ENCODE measurements at places on chromosomes 5 and 9.

DNA sequence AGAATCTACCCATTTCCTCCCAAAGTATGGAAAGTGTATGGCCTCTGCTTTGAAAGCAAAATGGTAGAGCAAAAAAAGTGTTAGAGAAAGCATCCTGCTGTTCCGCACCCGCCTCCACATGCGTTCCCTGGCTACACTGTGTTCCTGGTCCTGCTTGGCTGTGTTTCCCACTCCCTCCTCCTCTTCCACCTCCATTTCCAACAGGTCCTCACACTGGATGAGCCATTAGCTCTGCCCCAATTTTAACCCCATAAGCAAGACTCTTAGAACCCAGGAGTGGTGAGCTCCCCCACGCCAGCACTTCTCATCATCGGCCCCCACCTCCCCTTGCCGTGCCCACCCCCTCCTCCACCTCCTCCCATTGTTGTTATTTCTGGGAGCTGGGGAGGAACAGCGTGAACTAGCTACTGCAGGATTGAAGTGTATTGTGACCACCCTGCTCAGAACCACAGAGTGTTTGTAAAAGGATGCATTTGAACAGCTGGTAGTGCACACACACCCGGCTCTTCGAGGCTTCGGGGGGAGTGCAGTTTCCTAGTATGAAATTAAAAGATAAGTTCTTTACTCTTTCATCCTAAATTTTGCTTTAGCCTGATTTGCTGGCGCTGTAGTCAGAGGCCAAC lies 120.0 kb downstream of the PDZD2 start:
- DNase-seq: no peak

DNA sequence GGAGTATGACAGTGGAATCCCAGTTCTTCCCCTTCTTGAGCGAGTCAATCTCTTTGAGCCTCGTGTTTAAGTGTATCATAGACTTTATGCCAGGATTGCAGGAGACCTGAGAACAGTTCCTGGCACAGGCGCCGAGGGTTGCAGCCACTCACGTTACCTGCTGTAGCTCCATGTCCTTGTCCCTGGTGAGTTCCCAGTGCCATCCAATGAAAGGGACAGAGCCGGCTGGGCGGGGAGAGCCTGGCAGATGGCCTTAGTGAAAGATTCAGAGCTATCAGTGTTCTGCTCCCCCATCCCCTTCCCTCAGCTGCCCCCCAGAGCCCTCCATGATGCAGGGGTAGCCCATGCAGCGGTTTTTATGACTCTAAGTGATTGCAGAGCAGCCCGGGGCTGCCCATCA lies 554.0 kb downstream of the BNC2 start:
- DNase-seq: no peak

GRCh38 chr9:128493424-128493823 lies 11.1 kb upstream of the GLE1 start:
- DNase-seq: no peak

- no peak for DNase-seq
Observed at GRCh38 chr5:180456792-180457191, 37.4 kb upstream of the CNOT6 start.

DNA sequence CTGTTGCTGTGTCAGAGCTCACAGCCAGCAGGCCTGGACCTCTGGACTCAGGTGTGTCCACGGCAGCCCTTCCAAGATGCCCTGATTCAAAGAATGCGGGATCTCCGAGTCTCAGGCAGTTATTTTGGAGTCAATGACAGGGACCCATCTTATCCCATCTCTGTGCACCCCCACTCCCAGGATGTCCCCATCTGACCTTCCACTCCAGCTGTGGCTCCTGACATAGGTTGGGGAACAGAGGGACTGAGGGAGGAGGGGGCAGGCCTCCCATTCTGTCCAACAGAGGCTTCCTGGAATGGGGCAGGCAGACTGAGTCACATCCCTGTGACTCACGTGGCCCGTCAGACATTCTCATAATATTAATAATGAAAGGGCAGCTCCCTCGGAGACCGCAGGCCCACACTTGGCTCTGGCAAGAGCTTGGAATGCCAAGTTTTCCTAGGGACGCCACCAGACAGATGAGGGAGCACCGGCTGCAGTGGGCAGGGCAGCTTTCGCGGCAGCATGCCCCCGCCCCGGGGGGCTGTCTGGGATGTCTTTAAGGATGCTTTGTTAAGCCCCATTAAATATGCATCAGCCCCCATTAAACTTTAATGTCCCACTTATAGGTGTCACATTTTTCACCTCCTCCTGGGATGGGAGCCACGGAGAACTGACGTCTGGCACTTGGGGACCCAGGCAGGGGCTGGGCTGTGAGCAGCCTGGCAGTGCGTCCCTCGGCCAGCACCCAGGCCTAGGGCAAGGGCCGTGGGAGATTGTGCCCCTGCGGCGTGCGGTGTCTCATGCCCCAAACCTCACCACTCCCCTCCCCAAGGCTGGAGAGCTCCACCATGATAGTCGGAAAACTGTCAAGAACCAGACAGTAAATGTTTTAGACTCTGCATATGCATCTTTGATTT lies 23.6 kb upstream of the FIBCD1 start:
- peak; percentile 87 for DNase-seq

DNA sequence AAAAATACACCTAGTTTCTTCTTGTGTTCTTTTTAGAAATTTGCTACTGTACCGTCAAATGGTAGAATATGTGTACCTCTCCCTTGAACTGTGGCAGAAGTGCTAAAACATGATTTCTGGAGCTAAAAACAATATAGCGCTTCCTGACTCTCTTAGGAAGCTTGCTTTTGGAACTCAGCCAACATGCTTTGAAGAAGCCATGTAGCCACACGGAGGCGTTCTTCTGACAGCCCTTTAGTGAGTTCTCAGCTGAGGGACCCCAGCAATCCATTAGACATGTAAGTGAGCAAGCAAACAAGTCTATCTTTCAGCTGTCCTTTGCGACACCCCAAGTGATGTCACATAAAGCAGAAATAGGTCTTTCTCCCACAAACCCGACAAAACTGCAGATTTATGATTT lies 917.0 kb downstream of the CDH9 start:
- no peak for DNase-seq

DNA sequence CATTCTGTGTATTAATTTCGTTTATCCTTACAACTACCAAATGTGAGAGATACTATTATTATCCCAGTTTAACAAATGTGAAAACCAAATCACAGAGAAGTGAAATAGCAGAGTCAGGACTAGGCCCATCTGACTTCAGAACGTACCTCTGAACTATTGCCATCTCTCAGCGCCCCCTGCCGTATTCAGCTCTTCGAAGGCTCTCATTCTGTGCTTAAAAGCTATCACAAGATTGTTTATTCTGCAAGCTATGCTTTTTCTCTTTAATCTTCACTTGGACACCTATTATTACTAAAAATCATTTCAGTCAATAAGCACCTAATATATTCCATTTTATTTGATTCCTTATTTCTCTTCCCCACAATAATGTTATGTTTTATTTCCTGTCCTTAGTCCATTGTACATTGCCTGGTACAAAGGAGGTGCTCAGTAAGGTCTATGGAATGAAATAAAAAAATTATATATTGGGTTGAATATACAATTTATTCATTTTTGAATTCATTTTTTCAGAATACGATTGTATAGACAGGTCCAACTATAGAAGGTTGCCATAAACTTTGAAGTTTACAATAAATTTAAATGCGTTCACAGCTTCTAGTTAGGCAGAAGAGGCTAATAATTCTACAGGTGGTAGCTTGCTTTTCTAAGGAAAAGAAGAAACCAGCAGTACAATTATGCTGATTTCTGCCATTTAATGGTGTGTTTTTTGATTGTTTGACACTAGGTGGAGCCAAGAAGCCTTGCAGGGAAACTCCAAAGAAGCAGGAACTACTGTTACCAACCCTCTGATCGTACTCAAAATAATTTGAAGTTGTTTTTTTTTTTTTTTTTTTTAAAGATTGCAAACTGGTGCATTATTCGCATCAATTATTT lies 202.2 kb upstream of the DMRTA1 start:
- peak; percentile 44 for DNase-seq

DNA sequence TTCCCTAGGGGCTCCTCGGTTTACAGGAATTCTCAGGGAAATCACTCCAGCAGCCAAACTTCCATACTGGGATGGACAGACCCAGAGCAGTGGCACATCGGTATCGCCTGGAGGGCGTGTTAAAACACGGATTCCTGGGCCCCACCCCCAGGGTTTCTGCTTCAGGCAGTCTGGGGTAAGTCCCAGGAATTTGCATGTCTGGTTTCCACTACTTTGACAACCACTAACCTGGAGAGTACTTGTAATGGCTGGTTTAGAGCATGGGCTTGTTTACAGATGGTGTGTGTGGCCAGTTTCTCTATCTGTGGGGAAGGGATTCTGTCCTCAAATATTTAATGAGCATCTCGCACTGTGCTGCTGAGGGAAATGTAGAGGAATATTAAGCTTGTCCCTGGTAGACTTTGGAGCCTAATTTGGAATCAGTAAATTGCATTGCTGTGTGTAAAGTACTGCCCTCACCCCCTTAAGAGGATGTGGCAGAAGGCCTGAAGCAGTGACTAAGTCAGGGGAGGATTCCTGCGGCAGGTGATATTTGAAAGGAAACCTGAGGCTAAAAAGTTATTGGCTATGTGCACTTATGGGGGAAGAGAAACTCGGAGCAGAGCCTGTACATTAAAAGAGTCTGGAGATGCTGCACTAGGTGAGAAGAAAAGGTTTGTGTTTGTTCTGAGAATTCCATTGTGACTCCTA lies 18.6 kb upstream of the TJP2 start:
- DNase-seq: no peak

DNA sequence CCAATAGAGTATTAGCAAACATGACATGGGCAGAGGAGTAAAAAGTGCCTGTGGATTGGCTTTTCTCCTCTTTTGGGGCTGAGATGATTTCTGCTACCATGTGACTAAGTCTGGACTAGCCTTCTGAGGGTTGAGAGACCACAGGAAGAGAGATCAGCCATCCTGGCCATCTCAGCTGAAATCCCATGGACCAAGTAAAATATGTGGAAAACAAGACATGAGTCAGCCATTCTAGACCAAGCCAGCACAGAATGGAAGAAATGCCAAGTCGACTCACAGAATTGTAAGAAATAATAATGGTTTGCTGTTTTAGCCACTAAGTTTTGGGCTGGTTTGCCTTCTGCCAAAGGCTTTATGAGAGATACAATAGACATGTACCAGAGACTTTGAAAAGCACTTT lies 377.8 kb downstream of the CHSY3 start:
- peak; percentile 89 for DNase-seq

DNA sequence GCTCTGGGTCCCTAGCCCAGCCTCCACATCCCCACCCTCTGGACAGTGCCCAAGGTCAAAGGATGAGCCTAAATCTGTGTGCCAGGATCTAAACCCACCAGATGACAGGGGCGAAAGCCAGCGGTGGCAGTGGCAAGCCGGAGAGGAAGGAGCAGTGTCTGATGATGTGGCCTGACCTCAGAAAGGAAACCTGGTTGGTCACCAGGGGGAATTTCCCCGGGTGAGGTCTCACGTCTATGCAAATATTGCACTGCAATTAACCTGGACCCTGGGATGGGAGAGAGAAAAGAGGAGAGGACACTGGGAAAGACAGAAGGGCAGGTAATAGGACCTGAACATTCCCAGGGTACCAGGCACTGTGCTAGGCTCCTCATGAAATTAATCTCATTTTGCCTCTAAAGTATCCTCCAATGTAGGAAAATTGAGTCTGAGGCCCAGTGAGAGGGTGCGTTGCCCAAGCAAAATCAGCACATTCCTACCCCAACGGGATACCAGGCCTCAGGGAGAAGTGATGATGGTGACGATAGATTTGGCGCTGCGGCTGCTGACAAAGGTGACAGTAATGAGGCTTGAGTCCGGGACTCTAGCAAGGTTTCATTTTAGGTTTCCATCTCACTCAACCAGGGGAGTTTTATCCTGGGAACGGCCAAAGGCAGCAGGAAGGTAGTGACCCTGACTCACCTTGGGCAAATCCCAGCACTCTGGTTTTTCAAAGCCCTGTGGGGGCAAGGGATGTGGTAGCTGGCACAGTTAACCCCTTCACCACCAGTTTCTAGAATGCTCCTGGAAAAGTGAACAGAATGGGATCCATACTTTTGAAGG lies 13.4 kb upstream of the TNIP1 start:
- no peak for DNase-seq

DNA sequence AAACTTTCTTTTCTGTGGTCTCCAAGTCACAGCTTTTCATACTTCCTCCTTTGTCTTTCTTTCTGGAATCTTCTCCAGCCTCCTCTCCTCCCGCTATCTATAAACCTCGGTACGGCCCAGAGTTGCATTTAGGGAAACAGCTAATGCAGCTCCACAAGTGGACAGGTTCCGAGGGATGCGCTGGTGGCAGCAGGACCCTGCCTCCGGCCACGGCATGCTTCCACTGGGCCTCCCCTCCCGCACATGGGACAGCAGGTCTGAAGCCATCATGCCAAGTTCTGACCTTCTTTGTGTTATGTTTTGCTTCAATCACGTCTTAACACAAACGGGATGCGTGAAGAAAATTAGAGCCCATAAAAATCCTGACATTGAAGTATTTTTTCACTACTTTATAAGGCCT lies 136.9 kb downstream of the IRX2 start:
- no peak for DNase-seq

DNA sequence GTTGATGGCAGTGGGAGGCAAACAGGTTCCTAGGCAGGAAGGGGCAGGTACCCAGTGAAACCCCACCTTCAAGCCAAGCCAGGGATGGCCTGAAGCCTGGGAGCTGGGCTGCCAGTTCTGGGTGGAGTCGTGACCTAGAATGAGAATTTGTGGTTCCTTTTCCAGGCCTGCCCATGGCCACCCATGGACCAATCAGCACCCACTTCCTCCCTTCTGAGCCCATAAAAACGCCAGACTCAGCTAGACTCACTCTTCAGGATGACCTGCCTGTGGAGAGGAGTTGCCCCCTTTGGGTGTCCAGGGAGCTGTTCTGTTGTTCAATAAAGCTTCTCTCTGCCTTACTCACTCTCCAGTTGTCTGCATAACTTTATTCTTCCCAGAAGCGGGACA lies 144.0 kb upstream of the MRPS30 start:
- DNase-seq: no peak

GRCh38 chr5:178208540-178209227 lies 4.4 kb downstream of the HNRNPAB start:
- DNase-seq: no peak

- DNase-seq: no peak
Observed at GRCh38 chr5:119022773-119023172, 34.4 kb upstream of the DTWD2 start.

DNA sequence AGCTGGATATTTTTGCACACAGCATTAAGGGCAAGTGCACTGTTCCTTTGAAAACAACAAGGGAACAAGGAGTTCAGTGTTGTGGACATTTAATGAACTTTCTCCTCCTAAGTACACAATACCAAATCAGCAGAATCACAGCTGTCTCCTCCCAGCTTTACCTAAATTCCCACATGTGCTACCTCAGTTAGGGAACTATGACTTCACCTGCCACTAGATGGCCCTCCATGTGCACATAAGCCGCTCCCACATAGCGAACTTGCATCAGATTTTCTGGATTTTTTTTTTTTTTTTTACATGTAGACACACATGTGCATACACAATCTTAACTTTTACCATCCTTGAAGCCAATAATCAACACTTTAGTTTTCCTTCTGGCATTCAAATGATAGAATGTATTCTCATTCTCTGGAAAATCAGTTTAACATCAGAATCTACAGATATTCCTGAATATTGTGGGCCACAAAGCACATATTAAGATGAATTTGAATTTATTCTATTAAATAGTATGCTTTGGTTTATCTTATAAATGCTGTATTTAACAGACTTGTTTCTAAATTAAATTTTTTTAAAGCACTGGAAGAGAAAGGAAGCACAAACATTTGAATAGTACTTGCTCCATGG lies 123.6 kb downstream of the PALM2AKAP2 start:
- DNase-seq: peak; percentile 67

GRCh38 chr9:126417043-126417442 lies 90.4 kb downstream of the MVB12B start:
- no peak for DNase-seq
